CD4-positive, alpha-beta T cell (primary cell): ENCODE measurements at places on chromosomes 16 and 17.

GRCh38 chr17:58533616-58534188 is 19.3 kb upstream of the MTMR4 start:
- H3K4me3 ChIP-seq = no peak overlapping the region
- peaks cover 6% of the 10 kb centered on the region for H3K27me3 ChIP-seq
- H3K27ac ChIP-seq = no peak overlapping the region
- no peak for DNase-seq
- no peaks in the 10 kb centered on the region for H3K36me3 ChIP-seq
- peaks cover 15% of the 10 kb centered on the region for H3K4me1 ChIP-seq

DNA sequence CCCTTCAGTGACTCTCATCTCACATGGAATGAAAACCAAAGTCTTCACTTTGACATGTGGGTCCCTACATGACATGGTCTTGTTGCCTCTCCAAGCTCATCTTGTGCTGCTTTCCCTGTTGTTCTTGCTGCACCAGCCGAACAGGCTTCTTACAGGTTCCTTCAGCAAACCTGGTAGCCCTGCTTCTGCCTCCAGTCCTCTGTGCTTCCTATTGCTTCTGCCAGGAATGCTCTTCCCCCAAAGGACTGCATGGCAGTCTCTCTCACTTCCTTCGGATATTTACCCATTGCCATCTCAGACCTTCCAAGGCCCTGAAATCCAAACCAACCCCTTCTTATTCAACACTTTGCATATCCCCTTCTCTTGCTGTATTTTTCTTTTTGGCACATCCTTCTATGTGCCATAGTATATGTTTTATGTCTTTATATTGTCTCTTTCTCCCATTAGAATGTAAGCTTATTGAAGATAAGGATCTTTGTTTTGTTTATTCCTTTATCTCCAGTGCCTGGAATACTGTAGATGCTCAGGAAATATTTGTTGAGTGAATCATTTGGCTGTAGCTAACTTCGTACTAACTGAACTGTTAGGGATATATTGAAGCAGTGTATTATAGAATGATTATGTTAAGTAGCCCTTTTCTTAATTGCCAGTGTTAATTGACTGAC is 57.9 kb upstream of the SLC12A3 start:
- H3K36me3 ChIP-seq = peaks cover 22% of the 10 kb centered on the region
- H3K4me1 ChIP-seq = no peaks in the 10 kb centered on the region
- H3K27me3 ChIP-seq = no peaks in the 10 kb centered on the region
- H3K4me3 ChIP-seq = no peak overlapping the region

GRCh38 chr16:71673582-71673973 is 47.6 kb downstream of the MARVELD3 start:
- H3K27ac ChIP-seq = no peak overlapping the region
- no peaks in the 10 kb centered on the region for H3K4me1 ChIP-seq
- no peak overlapping the region for H3K4me3 ChIP-seq
- peaks cover 36% of the 10 kb centered on the region for H3K36me3 ChIP-seq
- no peak for DNase-seq

DNA sequence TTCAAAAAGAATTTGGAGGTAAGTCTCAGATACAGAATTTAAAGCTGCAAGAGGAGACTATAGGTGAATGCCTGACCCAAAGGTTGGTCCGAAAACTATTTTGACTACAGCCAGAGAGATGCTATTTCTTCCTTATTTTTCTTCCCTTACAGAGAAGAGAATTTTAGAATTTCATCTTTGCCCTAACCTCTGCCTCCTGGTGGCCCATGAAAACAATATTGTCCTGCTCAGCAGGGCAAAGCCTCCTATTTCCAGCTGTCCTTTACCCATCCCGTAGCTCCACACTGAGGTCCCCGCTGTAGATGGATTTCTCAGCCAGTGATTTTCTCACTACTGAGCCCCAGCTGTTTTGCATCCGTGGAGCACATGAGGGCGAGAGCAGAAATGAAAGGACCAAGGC is 24.6 kb downstream of the HOXB1 start:
- no peak overlapping the region for H3K4me3 ChIP-seq
- peaks cover 2% of the 10 kb centered on the region for H3K4me1 ChIP-seq
- no peak for DNase-seq
- H3K27me3 ChIP-seq = no peaks in the 10 kb centered on the region
- no peaks in the 10 kb centered on the region for H3K36me3 ChIP-seq
- H3K27ac ChIP-seq = no peak overlapping the region

DNA sequence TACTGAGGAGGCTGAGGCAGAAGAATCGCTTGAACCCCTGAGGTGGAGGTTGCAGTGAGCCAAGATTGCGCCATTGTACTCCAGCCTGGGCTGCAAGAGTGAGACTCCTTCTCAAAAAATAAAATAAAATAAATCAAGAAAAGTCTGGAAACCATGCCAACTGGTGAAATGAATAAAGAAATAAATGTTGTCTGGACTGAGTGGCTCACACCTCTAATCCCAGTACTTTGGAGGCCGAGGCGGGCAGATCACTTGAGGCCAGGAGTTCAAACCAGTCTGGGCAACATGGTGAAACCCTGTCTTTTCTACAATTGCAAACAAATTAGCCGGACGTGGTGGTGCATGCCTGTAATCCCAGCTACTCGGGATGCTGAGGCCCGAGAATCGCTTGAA is 744 bp upstream of the LRRC37A3 start:
- no peak overlapping the region for H3K27ac ChIP-seq
- H3K4me3 ChIP-seq = peak overlapping the region; percentile 60
- peaks cover 13% of the 10 kb centered on the region for H3K4me1 ChIP-seq
- H3K27me3 ChIP-seq = no peaks in the 10 kb centered on the region

GRCh38 chr16:8689686-8690085 is 15.3 kb downstream of the ABAT start:
- no peaks in the 10 kb centered on the region for H3K36me3 ChIP-seq
- H3K27me3 ChIP-seq = no peaks in the 10 kb centered on the region
- DNase-seq = no peak
- H3K27ac ChIP-seq = no peak overlapping the region

DNA sequence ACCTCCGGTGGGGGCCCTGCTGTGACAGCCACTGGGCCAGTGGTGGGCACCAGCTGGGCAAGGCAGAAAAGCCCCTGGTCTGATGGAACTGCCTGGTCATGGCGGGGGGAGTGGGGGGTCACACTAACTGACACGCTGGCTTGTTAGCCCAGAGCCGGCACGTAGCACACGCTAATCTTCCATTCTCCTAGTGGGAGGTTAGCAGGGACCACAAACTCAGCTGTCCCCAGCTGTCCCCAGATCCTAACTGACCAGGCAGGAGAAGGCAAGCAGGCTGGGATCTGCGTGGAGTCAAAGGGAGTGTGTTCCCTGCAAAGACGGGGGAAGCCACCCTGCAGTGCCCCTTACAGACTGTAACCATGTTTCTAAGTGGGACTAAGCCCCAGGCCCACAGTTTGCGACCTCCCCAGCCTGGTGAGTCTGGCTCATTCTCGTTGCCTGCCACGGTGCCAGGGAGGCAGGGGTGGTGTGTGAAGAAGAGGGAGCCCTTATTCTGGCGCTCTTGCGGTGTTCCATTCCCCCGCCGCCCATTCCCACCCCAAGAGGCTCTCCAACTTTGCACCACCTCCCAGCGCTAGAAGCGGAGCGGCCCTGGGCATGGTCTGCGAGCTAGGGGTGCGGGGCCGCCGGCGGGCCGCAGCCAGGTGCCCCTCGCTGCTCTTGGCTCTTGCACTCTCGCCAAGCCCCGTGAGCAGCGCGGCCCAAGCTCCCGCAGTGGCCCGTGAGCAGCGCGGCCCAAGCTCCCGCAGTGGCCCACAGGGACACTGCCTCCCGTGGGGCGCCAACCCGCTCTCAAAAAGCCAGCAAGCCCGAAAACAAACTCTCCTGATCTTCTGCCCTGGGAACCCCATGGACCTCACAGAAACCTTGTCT is 12.1 kb upstream of the ZNF423 start:
- H3K27me3 ChIP-seq = peaks cover 10% of the 10 kb centered on the region
- H3K36me3 ChIP-seq = no peaks in the 10 kb centered on the region
- H3K4me1 ChIP-seq = no peaks in the 10 kb centered on the region
- H3K4me3 ChIP-seq = no peak overlapping the region
- no peak overlapping the region for H3K27ac ChIP-seq

- no peak overlapping the region for H3K27ac ChIP-seq
- H3K4me3 ChIP-seq = no peak overlapping the region
- no peaks in the 10 kb centered on the region for H3K36me3 ChIP-seq
- peaks cover 32% of the 10 kb centered on the region for H3K4me1 ChIP-seq
- DNase-seq = no peak
These were observed 37.8 kb upstream of the ADGRG1 start for GRCh38 chr16:57590654-57591085.

GRCh38 chr17:36149296-36149820 is 27.1 kb downstream of the TBC1D3B start:
- no peak overlapping the region for H3K4me3 ChIP-seq
- no peak overlapping the region for H3K27ac ChIP-seq
- peaks cover 13% of the 10 kb centered on the region for H3K27me3 ChIP-seq
- no peak for DNase-seq

DNA sequence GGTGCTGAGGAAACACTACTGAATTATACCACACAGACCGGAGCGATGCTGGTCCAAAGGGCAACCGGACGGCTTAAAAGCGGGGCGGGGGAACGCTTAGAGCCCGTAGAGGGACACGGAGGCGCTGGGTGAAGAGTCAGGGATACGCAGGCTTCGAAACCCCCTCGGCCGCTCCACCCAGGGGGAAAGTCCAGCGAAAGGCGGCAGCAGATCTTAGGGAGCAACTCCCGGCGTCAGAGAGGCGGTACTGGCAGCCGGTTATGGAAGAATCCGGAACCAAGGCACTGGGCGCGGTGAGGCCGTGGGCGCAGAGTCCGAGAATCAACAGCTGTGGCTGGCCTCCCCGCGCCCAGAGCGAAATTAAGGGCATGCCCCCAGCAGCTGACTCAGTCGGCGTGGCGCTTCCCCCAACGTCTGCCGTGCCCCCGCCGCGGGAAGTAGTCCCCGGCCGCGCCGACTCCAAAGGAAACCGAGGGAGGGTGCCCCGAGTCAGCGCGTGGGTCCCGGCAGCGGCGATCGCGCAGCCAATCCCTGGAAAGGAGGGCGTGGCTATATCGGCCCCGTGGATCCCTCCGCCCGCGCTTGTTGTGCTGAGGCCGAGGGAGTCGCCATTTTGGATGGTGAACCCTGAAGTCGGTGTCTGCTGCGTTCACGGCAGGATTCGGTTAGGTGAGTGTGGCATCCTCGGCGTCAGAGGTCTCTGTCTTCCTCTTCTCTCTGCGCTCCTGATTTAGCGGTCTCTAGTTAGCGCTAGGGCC is at the start of gene IST1:
TSS of gene IST1 (plus strand) at position 611 of the 758 bp plus-strand sequence. CDS start 20,110 bp downstream, outside the sequence.
- peaks cover 44% of the 10 kb centered on the region for H3K4me1 ChIP-seq
- peak within 1 kb of the TSS; percentile 98 for H3K4me3 ChIP-seq

DNA sequence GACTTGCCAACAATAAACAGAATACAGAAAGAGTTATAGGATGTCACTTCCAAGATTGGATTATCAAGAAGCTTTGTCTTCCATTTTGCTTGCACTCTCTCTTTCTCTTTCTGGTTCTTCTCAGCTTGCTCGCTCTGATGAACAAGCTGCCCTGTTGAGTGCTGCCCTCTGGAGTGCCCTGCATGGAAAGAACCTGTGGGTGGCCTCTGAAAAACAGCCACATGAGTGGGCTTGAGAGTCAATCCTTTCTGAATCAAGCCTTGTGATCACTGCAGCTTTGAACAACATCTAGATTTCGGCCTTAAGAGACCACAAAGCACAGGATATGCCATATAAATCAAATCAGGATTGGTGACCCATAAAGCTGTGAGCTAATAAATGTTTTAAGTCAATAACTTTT is 185.1 kb downstream of the KIF2B start:
- no peak for DNase-seq
- no peaks in the 10 kb centered on the region for H3K4me1 ChIP-seq
- no peak overlapping the region for H3K4me3 ChIP-seq

GRCh38 chr17:57619061-57619937 is 125.8 kb downstream of the CCDC182 start:
- H3K27ac ChIP-seq = no peak overlapping the region
- peaks cover 5% of the 10 kb centered on the region for H3K4me1 ChIP-seq
- H3K36me3 ChIP-seq = peaks cover 15% of the 10 kb centered on the region
- no peak overlapping the region for H3K4me3 ChIP-seq
- no peak for DNase-seq
- H3K27me3 ChIP-seq = no peaks in the 10 kb centered on the region
